ENCODE measurements at places on chromosomes 4 and X.

- no peak for DNase-seq
Measured at GRCh38 chr4:14925471-14925870, 76.8 kb upstream of the CPEB2 start.

- no peak for DNase-seq
Measured at GRCh38 chrX:19840899-19841648, 46.3 kb downstream of the SH3KBP1 start.

DNA sequence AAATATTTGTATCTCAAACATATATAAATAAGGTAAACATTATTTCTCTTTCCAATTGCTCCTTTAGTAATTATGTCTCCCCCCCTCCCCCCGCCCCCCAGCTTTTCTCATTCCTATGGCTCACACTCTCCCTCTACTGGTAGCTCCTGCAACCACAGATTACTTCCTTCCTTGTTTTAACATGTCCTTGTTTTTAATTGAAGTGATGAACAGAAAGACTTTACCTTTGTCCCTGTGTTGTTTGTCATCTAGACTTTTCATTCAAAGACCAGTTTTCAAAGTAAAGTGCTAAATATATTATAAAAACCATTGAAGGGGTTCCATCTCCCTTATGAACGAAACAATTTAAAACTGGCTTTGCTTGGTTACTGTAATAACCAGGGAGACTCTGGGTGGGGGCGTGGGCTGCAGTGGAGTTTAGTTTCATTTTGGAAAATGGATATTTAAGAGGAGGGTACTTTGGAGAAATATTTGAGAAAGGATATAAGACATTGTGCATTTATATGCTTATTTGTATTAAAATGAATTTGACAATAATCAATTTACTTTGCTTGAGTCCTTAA is 352.9 kb downstream of the RAPGEF2 start:
- DNase-seq = no peak

DNA sequence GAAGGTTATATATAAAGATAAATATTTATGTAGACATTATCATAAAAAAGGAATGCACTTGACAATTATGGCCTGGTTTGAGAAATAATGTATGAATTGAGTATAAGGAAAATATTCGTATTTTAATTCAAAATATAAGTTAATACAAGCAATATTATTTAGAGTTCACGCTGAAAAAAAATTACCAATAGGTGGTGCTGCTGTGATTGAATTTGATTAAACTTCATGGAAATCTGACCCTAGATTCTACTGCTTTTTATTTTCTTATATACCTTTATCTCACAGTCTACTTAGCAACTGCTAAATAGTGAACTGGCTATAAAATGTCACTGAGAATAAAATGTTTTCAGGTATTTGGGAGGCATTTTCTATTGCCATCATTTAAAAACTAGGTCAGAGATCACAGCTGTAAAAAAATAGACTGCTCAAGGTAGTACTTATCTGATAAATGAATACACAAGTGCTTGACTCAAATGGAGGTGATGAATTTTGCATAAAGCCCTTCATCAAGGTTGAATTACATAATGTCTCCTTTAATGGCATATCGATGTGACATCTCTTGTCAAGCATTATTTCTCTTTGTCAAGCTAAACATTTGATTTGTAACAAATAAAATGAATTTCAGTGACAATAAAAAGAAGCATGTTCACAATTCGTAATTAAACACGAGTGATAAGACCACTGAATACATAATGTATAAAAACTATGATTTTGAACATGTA is 1638.8 kb upstream of the PCDH7 start:
- no peak for DNase-seq

DNA sequence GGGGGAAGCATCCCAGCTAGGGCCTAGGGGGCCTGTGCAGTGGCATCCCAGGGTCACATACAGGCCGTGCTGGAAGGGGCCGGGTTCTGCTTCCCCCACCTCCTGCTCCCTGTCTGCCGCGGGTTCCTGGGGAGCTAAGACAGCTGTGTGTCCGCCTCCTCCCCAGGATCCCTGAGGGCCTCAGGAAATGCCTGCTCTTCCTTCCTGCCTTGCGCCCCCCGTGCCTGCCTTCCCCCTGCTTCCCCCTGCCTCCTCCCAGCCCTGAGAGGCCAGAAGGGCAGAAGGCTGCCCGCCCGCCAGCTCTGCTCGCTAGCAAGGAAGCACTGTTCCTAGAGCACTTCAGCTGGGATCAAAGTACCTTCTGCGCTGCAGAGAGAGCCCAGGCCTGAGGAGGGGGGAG is 2.9 kb upstream of the BGN start:
- no peak for DNase-seq

- DNase-seq = no peak
Measured at GRCh38 chr4:82745173-82745842, 53.3 kb downstream of the SCD5 start.

DNA sequence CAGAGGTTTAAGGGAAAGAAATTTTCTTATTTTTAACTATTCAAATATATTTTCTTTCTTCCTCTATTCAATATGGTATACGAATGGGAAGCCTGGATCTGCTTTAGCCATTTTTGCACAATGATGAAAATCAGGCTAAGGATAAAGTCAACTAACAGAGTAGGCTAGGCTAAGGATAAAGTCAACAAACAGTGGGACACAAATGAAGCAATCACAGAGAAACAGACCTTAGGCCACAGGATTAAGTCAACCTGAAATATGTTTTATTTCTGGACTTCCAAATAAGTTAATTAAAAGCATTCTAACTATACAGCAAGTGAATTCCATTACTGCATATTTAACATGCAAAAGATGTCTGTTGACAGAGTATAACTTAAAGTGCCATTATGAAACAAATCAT is 17.0 kb downstream of the DYNLT3 start:
- no peak for DNase-seq

- DNase-seq = no peak
Measured at GRCh38 chrX:13162772-13163410, 118.5 kb upstream of the FAM9C start.

GRCh38 chr4:86894455-86894854 is 2.2 kb upstream of the C4orf36 start:
- no peak for DNase-seq

GRCh38 chrX:137926090-137926489 is 360.2 kb downstream of the ZIC3 start:
- DNase-seq = no peak

DNA sequence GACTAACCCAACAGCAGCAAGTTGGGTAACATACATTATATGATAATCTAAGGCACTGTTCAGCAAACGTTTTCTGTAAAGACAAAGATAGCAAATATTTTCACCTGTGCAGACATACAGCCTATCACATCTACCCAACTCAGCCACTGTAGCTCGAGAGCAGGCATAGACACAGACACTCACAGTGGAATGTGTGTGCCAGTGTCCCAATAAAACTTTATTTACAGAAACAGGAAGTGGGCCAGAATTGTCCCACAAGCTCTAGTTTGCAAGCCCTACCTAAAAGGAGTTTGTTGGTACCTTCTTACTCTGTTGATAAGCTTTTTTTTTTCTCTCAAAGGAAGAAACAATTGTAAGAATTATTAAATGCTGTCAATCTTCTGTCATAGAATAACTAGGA is 11.9 kb upstream of the FAM9A start:
- DNase-seq = no peak

GRCh38 chrX:72029483-72030411 is 102.0 kb downstream of the RTL5 start:
- no peak for DNase-seq

- no peak for DNase-seq
Measured at GRCh38 chr4:41432881-41433280, 105.1 kb upstream of the LIMCH1 start.

- DNase-seq = no peak
Measured at GRCh38 chrX:118353081-118353850, 7.4 kb downstream of the WDR44 start.

- DNase-seq = no peak
Measured at GRCh38 chr4:18937746-18938145, 916.2 kb upstream of the LCORL start.

GRCh38 chr4:159206427-159206871 is 103.6 kb downstream of the RAPGEF2 start:
- no peak for DNase-seq

- no peak for DNase-seq
Measured at GRCh38 chr4:181956512-181956911, 286.7 kb upstream of the TENM3 start.

DNA sequence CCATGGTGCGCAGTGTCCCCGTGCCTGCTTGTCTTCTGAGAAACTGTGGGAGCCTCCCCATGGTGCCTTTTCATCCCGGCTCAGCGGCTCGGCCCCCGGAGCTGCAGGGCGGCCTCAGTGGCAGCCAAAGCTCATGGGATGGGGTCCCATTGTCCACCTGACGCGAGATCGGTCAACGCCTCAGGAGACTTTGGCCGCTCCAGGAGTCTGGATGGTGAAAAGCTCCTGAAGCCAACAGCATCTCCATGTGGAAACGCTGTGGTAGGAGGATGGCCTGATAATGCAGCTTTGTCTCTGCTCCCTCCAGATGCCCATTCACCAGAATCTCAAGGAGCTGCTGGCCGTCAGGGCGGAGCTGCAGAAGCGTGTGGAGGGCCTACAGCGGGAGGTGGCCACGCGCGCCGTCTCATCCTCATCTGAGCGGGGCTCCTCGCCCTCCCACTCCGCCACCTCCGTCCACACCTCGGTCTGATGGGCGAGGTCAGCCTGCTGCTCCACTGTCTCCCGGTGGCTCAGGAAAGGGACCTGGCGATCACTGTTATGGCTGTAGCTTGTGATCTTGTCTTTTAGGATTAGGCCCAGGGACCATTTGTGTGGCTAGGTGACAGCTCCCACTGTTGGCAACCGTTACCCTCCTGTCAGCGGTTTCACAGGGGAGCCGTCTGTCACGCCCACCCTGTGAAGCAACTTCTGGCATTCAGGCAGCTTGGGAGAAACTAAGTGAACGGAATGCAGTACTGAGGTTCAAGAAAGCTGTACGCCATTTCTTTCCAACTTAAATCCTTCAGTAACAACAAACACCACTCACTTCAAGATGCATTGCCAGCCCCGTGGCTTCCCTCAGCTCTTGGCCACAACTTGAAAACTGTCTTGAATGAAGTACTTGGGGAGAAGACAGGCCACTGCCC is 69.3 kb downstream of the MTMR1 start:
- no peak for DNase-seq

- DNase-seq = no peak
Measured at GRCh38 chrX:41472231-41472815, 25.2 kb downstream of the NYX start.

GRCh38 chr4:30828264-30828926 is 108.2 kb downstream of the PCDH7 start:
- DNase-seq = no peak

GRCh38 chr4:3186609-3187008 is 62.4 kb upstream of the MSANTD1 start:
- DNase-seq = no peak

- DNase-seq = no peak
Measured at GRCh38 chr4:24763631-24764297, 31.6 kb upstream of the SOD3 start.

- no peak for DNase-seq
Measured at GRCh38 chrX:95332530-95332929, 1352.1 kb upstream of the DIAPH2 start.

DNA sequence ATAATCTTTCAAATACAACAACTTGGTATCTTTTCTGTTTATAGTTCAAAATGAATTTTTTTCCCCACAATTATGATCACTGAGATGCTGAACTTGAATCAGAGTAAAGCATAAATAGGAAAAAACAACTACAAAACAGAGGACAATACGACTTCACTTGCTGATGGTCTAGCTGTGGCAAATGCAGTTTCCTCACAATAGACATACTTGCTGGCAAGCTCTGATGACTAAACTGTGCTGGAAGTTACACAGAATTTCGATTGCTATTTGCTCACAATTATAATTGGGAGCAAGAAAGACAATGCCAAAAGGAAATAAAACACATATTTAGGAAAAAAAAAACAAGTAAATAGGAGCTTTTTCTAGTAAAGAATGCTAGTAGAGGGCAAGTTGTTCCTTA is 14.7 kb downstream of the VEGFC start:
- no peak for DNase-seq

DNA sequence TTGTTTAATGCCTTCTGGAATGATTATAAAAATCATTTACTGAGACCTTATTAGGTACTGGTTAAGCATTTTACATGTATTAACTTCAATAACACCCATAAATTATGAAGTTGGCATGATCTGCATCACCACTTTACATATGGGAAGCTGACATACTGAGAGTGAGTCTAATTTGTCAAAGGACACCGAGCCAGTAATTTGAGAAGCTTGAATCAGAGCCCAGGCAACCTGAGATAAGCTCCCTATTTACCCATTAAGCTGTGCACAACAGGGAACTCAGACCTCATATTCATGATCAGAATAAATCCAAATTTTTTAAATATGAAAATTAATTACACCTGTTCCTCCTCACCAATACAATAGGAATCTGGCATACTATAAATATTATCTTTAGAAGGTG is 247.9 kb upstream of the EPHA5 start:
- no peak for DNase-seq

- DNase-seq = no peak
Measured at GRCh38 chrX:47446431-47446830, 36.6 kb downstream of the ZNF41 start.

- no peak for DNase-seq
Measured at GRCh38 chr4:37430718-37431416, 186.3 kb downstream of the NWD2 start.

GRCh38 chrX:650324-650723 is 19.7 kb downstream of the SHOX start:
- DNase-seq = no peak

DNA sequence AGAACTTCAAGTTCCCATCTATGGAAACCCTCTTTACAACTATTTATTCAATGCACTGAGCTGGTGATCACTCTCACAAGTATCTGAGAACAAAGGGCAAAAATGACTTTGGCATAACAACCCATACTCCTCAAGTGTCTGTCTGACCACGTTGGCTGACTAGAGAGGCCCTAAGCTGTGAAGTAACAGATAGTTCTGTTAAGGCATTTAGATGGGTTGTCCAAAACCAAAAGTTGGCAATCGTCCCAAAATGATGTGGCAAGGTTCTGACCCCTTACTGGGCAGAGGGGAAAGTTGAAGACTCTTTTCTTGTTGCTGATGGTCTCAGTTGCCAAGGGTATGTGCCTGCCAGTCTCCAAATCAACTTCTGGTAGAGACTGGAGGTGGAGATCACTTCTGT is 524.8 kb downstream of the PPARGC1A start:
- DNase-seq = no peak

DNA sequence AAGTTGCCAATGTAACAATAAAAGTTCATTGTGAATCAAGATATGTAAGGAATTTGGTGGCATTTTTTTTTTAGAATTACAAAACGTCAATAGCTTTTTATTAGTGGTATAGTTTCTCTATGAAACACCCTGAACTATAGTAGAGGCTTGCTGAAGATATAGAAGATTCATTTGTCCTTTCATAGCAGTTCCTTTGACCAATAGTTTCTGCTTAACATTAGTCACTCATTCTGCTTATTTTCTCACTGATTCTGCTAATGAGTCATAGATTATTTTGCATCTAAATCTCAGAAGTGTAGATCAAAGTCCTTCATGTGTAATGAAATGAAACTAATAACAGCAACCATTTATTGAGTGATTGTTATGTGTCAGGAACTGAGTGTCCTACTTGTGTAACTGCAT is 205.0 kb upstream of the TET2 start:
- no peak for DNase-seq

GRCh38 chrX:15158736-15159406 is 111.0 kb downstream of the ASB9 start:
- DNase-seq = no peak

GRCh38 chr4:30436394-30436793 is 283.8 kb upstream of the PCDH7 start:
- no peak for DNase-seq

Data from posterior cingulate gyrus (tissue), 11 donors.